ENCODE measurements at places on chromosomes 1 and 21.

GRCh38 chr1:110134050-110134595 is 16.2 kb upstream of the SLC6A17 start:
- H3K4me1 ChIP-seq = peaks cover 2% of the 10 kb centered on the region
- no peak for DNase-seq
- H3K36me3 ChIP-seq = no peaks in the 10 kb centered on the region
- H3K27ac ChIP-seq = no peak overlapping the region
- no peak overlapping the region for H3K4me3 ChIP-seq
- no peaks in the 10 kb centered on the region for H3K27me3 ChIP-seq

- DNase-seq = no peak
- H3K4me1 ChIP-seq = no peaks in the 10 kb centered on the region
- no peaks in the 10 kb centered on the region for H3K27me3 ChIP-seq
These were observed 485.9 kb downstream of the OMA1 start for GRCh38 chr1:58060559-58061170.

- no peak overlapping the region for H3K27ac ChIP-seq
- H3K27me3 ChIP-seq = no peaks in the 10 kb centered on the region
- no peaks in the 10 kb centered on the region for H3K4me1 ChIP-seq
These were observed 84.9 kb downstream of the KIF14 start for GRCh38 chr1:200535605-200536004.

DNA sequence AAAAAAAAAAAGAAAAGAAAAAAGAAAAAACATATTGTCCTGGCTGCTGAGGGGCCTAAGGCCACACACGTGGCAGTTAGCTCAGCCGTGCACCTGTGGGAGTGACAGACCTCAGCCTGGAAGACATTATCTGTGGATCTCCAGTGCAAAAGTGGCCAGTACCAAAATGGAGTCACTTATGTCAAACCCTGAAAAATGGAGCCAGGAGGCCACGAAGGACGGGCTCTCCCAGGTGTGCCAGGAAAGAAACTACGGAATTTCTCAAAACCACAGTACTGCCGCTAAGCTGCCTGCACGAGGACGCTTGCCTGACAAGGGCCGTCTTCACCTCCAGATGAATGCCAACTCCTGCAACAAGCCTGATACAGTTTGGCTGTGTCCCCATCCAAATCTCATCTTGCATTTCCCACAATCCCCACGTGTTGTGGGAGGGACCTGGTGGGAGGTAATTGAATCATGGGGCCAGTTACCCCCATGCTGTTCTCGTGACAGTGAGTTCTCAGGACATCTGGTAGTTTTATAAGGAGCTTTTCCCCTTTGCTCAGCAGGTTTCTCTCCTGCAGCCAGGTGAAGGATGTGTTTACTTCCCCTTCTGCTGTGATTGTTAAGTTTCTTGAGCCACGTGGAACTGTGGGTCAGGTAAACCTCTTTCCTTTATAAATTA is 5.3 kb upstream of the MIB2 start:
- H3K27me3 ChIP-seq = no peaks in the 10 kb centered on the region
- no peak overlapping the region for H3K27ac ChIP-seq
- no peaks in the 10 kb centered on the region for H3K36me3 ChIP-seq

DNA sequence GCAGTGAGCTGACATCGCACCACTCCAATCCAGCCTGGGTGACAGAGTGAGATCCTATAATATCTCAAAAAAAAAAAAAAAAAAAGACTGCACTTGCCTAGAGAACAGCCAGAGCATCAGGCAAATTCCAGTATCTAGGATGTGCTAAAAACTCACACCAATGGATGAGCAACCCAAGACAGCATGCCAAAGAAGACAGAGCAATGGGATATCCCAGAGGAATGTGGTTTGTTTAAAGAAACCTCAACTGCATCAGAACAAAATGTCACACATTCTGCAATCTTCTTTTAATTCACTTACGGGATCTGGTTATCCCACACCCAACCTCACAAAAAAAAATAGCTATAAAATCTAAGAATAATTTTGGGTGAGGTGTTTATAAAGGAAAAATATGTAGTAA is 7.3 kb downstream of the KCNH1 start:
- H3K27ac ChIP-seq = no peak overlapping the region
- no peak overlapping the region for H3K4me3 ChIP-seq
- H3K27me3 ChIP-seq = no peaks in the 10 kb centered on the region
- DNase-seq = peak; percentile 19
- no peaks in the 10 kb centered on the region for H3K4me1 ChIP-seq
- no peaks in the 10 kb centered on the region for H3K36me3 ChIP-seq

- no peaks in the 10 kb centered on the region for H3K27me3 ChIP-seq
- DNase-seq = peak; percentile 35
- no peak overlapping the region for H3K4me3 ChIP-seq
- H3K36me3 ChIP-seq = peaks cover 6% of the 10 kb centered on the region
These were observed 61.1 kb downstream of the PTPRU start for GRCh38 chr1:29297450-29297849.

DNA sequence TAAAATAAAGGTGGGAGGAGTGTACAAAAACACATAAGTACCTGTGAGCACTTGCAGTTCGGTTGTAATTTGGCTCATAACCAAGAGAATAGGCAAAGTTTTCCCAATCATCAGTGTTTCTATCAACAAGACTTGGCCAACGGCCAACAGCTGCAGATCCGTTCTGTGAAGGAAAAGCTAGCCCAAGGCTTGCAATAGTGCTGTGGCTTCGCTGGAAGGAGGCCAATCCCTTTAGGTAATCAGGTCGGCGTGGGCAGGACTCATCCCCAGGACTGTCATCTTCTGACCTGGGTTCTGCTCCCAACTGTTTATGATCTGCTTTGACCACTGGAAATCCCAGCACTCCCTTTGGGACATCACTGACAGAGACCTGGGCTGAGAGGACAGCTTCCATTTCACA is 107.8 kb downstream of the LYST start:
- H3K27me3 ChIP-seq = no peaks in the 10 kb centered on the region
- H3K27ac ChIP-seq = no peak overlapping the region

DNA sequence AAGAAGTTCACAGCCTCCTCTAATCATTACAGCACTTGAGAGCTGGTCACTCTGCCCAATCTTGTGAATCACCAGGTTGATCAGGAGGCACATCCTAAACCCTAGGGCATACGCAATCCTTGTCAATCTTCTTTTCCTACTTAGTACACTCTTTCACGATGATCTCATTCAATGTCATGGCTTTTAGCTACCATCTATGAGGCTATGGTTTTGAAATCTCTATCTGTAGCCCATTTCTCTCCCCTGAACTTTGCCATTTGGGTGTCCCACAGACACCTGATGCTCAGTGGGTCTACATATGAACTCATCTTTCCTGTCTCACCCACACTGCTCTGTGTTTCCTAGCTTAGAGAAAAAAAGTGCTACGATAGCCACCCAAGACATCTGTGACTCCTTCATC is 1.9 kb upstream of the MED18 start:
- no peaks in the 10 kb centered on the region for H3K36me3 ChIP-seq
- no peak overlapping the region for H3K4me3 ChIP-seq
- DNase-seq = no peak
- H3K27ac ChIP-seq = no peak overlapping the region

DNA sequence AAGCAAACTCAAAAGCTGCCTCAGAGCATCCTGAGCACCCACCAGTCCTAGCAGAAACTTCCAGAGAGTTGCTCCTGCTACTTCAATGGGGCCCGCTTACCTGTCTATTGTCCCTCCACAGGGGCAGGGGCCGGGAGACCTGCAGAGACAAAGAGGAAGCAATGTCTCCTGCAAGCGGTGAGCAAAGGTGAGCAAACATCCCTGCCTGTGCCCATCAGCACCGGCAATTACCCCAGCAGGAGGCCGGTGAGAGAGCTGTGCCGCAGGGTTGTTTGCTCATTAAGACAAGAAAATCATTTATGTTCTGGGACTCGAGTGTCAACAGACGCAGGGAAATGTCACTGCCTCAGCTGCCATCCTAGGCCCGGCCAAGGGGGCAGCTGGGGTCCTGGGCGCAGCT is 53.8 kb upstream of the TARDBP start:
- DNase-seq = peak; percentile 52
- no peak overlapping the region for H3K27ac ChIP-seq
- H3K36me3 ChIP-seq = no peaks in the 10 kb centered on the region
- no peaks in the 10 kb centered on the region for H3K4me1 ChIP-seq
